Stimulated activated CD4-positive, alpha-beta T cell treated with anti-CD3 and anti-CD28 coated beads, Interleukin-4, amount 100 ng/mL, for 24 hours (primary cell): ENCODE measurements at places on chromosomes 7 and 10.

DNA sequence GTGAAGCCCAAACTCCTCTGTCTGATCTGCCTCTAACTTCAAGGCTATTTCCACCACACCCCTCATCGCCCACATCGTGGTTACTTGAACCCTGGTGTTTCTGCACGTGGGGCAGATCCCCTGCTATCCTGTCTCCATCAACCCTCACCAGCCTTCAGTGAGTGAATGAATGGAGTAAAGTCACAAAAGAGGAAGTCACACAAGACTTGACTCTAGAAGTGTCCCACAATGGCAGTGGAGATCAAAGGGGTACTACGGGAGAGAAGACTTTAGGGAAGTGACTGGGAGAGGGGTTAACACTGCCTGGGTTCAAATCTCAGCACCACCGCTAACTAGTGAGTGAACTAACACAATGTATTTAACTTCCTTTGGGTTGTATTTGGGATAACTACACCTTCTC is 85.9 kb downstream of the COBL start:
- no peak for DNase-seq

GRCh38 chr10:128576943-128577670 is 450.9 kb upstream of the MKI67 start:
- no peak for DNase-seq

GRCh38 chr7:31370609-31371008 is 30.1 kb upstream of the NEUROD6 start:
- no peak for DNase-seq

- DNase-seq = peak; percentile 1
These were observed 147.9 kb upstream of the FAM20C start for GRCh38 chr7:44541-44896.

DNA sequence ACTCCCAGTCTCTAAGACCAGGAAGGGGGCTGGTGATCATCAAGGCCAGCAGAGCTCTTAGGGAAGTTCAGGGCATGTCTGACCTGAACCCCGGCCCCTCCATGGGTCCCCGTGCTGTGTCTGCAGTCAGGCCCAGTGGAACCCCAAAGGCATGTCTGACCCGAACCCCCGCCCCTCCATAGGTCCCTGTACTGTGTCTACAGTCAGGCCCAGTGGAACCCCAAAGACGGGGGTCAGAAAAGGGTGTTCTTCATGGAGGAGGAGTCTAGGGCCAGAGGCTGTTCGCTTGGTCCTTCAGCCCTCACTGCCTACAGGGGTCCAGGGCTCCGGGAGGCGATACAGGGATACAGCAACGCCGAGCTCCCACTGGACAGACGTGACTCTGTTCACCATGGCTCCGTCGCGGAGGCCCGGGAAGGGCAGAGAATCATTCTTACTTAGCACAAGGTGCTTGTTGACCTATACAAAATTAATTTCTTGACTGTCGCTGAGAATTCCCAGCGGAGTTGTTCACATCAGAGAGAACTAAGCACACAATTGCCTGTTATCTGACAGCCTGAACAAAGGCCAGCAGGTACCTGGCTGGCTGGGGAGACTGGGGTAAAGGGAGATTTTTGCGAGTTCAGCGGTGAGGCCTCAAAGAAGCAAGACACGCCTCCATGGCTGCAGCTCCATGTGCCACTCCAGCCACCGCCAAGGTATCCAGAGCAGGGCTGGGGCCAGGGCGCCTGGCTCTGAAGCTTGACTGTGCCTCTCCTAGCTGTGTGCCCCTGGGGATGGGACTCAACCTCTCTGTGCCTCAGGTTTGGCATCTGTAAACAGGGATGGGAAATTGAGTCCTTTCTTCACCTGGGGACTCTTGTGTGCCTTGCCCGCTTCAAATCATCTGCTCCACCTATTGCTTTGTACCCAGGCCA is 26.8 kb downstream of the EN2 start:
- no peak for DNase-seq

GRCh38 chr7:159147246-159147645 is 2.6 kb upstream of the VIPR2 start:
- no peak for DNase-seq

- DNase-seq = no peak
These were observed 79.5 kb downstream of the CARD11 start for GRCh38 chr7:2964208-2964607.

GRCh38 chr7:99089914-99090629 is 53.8 kb downstream of the SMURF1 start:
- no peak for DNase-seq

DNA sequence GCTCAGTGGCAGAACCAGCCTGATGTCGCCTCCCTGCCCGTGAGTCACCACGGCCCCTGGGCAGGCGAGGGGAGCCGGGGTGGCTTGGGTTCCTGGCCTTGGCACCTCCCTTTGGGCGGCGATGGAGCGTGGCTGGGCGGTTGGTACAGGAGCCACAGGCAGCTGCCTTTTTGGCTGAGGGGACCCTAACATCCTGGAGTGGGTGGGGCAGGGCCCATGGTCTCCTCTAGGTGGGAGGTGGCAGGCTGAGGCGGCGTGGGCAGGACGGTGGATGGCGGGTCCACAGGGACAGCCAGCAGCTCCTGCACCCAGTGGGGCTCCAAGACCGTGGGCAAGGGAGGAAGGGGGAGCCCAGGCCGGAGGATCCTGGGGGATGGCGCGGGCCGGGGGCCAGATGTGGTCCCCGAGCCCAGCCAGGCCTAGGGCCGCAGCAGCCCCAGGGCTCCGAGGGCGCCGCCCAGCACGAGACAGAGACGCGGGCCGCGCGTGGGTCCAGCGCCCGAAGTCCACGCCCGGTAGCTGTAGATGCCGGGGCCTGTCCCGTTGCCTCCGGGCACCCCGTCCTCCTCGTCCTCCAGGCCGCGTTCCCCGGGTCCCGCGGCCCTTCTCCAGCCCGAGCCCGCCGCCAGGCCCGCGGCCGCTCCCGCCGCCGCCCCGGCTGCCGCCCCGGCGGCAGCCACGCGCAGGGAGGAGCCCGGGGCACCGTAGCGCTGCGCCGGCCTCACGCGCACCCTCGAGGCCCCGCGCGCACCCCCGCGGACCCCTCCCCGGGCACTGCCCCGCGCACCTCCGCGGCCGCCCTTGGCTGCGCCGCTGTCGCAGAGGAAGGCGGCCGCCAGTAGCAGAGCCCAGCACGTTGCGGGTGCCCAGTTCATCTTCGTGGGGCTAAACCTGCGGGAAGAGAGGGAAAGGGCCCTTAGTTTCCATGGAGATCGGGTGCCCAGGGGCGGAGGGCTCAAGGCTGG is 1.3 kb downstream of the SPRN start:
- DNase-seq = no peak
